Activated T-cell treated with anti-CD3 and anti-CD28 coated beads, Interleukin-2, amount 50 U/mL, for 72 hours (primary cell): ENCODE measurements at places on chromosomes 12 and 14. TPM values are rescaled to one million over a fixed set of nuclear protein-coding genes. Genes with fewer than 3 reads are reported as not detected.

DNA sequence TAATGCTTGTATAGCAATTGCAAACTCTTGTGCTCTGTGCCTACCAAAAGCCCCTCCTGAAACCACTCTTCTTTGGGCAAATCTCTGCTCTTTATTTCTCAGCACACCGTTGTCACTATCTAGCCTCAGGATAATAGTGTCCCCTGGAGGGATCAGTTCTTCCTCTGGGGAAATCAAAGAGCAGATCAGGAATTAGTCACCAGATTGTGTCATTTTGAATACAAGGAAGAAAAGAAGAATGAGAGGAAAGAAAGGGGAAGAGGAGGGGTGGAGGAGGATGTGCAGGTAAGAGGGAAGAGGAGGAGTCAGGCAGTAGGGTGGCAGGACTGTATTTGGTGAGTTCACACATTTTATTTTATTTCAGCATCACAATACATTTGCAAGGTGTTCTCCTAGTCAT lies 256.4 kb downstream of the GRIN2B start:
- H3K36me3 ChIP-seq: no peaks in the 10 kb centered on the region
- H3K27ac ChIP-seq: no peak overlapping the region
- no peak for DNase-seq
- no peaks in the 10 kb centered on the region for H3K27me3 ChIP-seq

DNA sequence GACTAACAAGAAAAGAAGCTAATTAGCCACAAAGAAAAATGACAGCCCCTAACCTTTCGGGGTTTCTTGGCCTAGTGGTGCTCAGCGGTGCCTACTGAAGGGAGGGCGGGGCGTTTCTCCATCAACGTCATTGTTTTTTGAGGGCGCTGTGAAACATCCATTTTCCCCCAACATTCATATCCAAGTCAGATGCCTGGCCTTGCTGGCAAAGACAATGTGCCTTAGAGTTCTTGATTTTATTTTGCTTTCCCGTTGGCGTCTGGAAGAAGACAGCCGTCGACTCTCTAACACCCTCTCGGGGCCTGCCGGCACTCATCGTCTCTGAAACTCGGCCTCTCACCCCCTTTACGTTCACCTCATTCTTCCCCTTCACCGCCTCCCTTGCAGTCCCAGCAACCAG lies 154.5 kb downstream of the PHETA1 start:
- no peak overlapping the region for H3K27ac ChIP-seq
- H3K27me3 ChIP-seq: peaks cover 7% of the 10 kb centered on the region
- H3K4me3 ChIP-seq: no peak overlapping the region
- no peaks in the 10 kb centered on the region for H3K4me1 ChIP-seq
- H3K36me3 ChIP-seq: no peaks in the 10 kb centered on the region

GRCh38 chr12:124718036-124718435 lies 145.6 kb downstream of the SCARB1 start:
- no peak overlapping the region for H3K27ac ChIP-seq
- H3K4me1 ChIP-seq: peaks cover 26% of the 10 kb centered on the region
- H3K36me3 ChIP-seq: no peaks in the 10 kb centered on the region
- no peak for DNase-seq

TRHDE gene
- not detected for total RNA-seq

NTF3 gene
- total RNA-seq: not detected
